Activated naive CD8-positive, alpha-beta T cell treated with anti-CD3 and anti-CD28 coated beads, Interleukin-2, amount 10 ng/mL, durations not matched to agents 7 days and 5 days (primary cell): ENCODE measurements at places on chromosomes 11 and 22.

DNA sequence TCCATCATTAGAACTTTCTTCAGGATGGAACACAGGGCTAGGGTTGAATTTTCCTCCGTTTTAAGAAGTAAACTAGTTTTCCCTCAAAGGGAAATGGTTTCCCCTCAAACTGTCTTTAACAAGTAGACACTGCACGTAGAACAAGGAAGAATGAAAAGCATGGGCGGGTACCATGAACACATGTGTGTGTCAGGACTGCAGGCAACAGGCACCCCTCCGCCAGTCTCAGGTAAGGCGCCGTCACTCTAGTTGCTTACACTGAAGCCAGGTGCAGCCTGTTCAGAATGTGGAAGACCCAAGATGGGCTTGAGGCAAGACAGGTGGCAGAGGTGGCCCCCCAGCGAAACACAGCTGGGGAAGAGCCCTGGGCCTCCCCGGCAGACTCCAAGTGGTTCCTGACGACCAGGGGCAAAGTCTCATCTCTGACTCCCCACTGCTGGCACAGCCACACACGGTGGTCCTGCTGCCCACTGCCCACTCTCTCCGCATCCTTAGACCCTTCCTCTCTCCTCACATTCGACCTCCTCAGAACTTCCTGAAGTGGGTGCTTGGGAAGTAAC is 25.4 kb upstream of the MOB2 start:
- DNase-seq: no peak

- DNase-seq: no peak
Measured at GRCh38 chr11:124843616-124843910, 21.7 kb upstream of the ROBO3 start.

DNA sequence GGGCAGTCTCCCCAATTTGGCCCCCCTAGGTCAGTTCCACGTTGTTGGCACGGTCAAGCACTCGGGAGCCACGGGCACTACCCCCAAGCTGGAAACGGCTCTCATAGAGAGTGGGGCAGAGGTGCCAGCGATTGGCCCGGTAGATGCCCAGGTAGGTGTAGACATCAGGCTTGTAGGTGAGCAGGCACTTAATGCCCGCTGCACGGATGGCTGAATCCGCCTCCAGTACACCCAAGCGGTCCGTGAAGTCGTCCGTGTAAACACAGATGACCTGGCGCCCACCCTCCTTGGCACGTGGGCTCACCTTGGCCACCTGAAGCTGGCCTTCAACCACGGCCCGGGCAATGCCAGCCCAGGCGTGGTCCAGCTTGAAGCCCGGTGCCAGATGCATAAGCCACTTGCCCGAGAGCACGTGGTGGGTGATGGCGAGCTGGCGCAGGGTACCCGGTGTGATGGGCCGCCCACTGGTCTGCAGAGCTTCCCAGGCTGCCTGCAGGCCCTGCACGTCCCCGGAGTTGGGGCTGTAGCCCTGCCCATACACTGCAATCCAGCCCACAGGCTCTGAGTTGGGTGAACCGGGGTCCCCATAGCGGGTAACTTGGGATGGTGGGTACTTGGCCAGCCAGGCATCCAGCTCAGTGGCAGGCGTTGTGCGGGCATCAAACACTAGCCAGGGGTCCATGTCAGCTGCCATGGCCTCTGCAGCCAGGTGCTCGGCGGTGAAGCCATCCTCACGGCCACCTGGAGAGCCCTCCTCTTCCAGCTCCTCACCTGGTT is 1.2 kb downstream of the C11orf68 start:
- DNase-seq: no peak

GRCh38 chr22:35995772-35996171 is 32.9 kb downstream of the RBFOX2 start:
- no peak for DNase-seq

- no peak for DNase-seq
Measured at GRCh38 chr22:20653012-20653794, 120.7 kb upstream of the SERPIND1 start.

DNA sequence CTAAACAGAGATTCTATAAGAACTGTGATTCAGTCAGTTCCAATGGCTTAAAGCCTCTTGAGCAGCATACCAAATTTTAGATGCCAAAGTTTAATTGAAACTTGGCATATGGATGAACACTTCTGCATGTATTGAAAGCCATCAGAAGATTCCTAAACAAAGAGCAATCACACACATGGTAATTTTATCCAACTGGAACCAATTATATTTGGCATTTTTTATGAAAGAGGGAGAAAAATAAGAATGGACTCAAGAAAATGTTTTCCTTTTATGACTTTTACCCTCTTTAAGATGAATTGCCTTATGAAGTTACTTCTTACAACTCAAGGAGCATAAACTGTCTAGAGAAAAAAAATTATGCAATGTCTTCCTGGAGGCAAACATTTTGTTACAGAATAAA is 7.4 kb downstream of the TRPC6 start:
- DNase-seq: no peak

- DNase-seq: no peak
Measured at GRCh38 chr22:49004484-49005399, 822.9 kb downstream of the BRD1 start.

DNA sequence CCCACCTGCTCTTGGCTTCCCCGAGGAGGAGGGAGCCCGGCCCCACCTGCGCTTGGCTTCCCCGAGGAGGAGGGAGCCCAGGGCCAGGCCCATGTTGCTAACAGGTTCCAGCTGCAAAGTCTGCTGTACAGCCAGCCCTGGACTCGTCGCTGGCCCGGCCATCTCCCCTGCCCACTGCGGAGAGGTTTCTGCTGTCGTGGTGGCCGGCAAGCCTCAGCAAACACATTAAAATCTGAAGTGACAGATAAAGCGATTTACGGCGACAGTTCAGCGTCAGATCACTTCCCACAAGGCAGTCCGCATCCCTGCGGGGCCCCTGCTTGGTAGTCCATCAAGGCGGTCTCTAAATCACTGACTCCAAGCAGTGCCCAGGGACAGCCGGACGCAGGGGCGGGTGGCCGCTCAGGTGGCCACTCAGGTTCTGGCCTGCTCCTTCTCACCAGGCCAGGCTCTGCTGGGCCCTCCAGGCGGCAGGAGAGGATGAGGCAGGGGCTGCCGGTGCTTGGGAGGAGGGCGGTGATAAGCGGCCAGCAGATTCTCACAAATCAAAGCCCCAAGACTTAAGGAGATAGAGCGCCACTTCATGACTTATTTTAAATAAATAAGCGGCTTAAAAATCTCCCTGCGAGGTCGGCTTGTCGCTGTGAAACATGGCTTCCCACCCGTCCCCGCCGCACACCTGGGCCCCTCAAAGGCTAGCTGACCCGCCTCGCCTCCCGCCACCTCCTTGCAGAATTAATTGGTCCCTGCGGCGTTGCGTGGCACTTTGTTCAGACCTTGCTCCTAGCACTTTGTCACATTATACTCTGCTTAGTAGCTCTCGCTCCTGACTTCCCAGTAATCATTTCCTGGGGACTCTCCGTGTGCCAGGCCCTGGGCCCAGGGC is 21.1 kb downstream of the MACROD1 start:
- no peak for DNase-seq

- no peak for DNase-seq
Measured at GRCh38 chr22:17726928-17727897, 47.1 kb downstream of the BID start.

GRCh38 chr22:22976033-22976922 is 88.7 kb downstream of the IGLL5 start:
- DNase-seq: no peak

GRCh38 chr11:114442536-114442935 is 3.3 kb downstream of the REXO2 start:
- DNase-seq: no peak

DNA sequence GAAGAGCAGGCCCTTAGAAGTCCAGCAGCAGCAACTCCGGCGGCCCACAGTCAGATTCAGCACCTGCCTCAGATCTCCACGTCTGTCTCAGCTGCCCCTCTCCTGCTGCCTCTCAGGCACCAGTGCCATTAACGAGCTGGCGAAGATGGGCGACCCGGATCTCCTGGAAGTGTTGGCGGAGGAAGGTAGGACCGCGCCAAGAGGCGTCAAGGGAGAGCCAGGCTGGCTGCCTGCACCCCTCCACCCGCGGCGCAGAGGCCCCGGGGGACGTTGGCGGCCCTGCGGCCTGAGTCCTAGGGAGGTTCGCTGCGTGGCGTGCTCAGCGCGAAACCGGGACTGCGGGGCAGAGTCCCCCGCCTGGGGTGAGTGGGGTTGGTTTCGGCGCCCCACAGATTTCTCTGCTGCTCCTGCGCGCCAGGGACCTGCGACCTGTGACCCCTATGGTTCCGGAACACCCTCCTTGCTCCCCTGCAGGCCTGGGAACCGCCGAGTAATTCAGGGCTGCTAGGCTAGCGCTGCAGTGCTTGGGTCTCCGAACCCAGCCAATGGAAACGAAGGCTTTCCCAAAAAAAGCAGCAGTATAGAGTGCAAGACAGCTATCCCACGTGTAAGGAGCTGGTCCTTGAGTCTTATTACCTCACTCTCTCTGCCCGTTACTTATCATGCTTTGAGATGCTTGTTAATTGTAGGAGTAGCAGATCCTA is 615 bp downstream of the ANO5 start:
- peak; percentile 25 for DNase-seq

- no peak for DNase-seq
Measured at GRCh38 chr11:105144887-105145286, 5.3 kb upstream of the CARD18 start.

- no peak for DNase-seq
Measured at GRCh38 chr11:44531116-44531504, 34.4 kb upstream of the CD82 start.

DNA sequence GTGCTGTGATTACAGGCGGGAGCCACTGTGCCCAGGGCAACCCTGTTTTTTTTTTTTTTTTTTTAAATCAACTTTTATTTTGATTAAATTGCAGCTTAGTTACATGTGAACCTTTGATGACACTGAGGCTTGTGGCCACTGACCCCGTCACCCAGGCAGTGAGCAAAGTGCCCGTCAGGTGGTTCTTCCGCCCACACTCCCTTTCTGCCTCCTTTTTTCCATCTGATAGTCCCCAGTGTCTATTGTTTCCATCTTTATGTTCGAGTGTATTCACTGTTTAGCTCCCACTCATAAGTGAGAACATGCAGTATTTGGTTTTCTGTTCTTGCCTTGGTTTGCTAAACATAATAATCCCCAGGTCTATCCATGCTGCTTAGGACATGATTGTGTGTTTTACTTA is 110.9 kb upstream of the GRK3 start:
- DNase-seq: no peak

GRCh38 chr22:46508491-46508999 is 28.9 kb downstream of the CELSR1 start:
- no peak for DNase-seq

DNA sequence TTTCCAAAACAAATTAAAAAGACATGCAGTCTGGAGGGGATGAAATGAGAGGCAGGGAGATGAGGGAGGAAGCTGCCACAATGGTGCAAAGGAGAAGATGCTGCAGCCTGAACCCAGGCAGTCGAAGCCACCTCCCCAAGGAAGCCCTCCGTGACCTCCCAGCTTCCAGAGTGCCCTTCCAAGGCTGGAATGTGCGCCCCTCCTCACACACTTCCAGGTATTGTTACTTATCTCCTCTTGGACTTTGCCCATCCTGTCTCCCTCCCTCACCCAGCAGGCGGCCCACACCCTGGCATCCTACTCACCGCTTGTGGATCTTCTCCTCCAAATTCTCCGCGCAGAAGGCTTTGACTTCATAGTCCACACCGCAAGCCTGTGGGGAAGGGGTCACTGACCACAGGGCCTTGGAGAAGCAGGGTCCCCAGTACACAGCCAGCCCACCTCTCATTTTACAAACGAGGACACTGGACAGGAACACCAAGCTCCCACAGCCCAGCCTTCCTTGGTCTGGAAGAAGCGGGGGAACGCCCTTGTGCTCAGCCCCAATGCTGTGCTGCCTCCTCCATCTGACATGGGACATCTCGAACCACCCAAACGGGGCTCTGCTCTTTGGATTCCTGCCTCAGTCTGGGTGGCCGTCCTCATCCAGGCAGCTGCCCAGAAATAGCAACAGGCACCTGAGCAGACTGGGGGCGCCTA is 40.3 kb downstream of the TPBGL start:
- DNase-seq: no peak

- no peak for DNase-seq
Measured at GRCh38 chr11:82176365-82176764, 557.3 kb downstream of the FAM181B start.

DNA sequence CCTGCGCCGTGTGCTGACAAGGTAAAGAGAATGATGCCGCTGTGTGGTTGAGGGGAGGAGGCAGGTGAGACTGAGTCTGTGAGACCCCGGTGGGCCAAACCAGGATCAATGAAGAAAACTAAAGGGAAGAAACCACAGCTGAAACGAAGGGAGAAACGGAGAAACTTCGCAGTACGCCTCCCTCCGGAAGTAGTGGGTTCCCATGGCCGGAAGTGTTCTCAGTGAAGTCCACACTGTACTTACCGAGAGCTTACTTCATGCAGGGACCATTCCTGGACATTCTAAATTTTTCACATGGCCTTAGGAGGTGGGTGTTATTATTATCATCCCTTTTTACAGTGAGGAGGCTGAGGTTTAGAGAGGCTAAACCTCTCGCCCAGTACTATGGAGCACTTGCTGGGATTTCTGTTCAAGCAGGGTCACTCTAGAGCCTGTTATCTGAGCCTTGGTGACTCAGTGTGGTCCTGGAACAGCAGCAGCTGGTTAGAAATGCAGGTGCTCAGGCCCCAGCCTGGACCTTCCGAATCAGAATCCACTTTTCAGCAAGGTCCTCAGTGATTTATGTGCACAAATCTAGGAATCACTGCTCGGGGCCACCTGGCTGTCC is 17.9 kb downstream of the CD5 start:
- no peak for DNase-seq

DNA sequence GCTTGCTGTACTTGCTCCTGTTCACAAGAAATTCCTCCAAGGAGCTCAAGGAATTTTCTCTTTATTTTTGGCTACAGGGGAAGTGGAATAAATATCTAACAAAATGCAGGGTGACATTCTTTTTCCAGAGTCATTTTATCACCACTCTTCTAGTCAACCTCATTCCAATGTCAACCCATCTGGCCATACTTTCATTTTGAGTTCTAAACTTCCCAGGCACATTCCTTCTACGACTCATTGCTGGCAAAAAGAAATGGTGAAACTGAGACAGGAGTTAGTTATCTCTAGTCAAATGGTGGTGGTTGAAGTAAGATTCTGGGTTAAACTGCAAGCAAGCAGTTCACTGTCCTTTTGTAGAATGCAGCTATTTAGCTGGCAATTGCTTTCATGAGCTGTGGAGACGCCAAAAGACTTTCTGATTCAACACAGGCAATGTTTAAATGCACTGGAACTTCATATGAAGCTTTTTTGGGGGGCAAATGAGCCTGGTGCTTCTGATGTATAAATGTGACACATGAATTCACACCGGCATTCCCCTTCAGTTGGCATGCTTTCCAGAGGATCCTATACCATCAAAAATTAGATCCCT is 304.6 kb downstream of the CADM1 start:
- no peak for DNase-seq

GRCh38 chr11:65182258-65183170 is 786 bp downstream of the CAPN1 start:
- no peak for DNase-seq
